SJCRH30 (cell line): ENCODE measurements at places on chromosomes 4 and X. TPM values are rescaled to one million over a fixed set of nuclear protein-coding genes. Genes with fewer than 3 reads are reported as not detected.
A peak's percentile ranks its signal among the peaks of the same experiment; 100 is the strongest.

The AREG gene
- not detected in 2 replicates for total RNA-seq

The CNOT6L gene
- 26.0 and 31.9 TPM in 2 replicates for total RNA-seq

The NUDT11 gene
- total RNA-seq: 33.7 and 35.8 TPM in 2 replicates

The TLR3 gene
- not detected in 2 replicates for total RNA-seq

The COX7B gene
- total RNA-seq: 541 and 548 TPM in 2 replicates

The USP27X gene
- 2.5 and 2.9 TPM in 2 replicates for total RNA-seq

The RAB33A gene
- 0.34 TPM in 1 of 2 replicates, not detected in the other for total RNA-seq

The PTTG2 gene
- not detected in 2 replicates for total RNA-seq

The GPC4 gene
- total RNA-seq: 7.6 and 7.9 TPM in 2 replicates

The ARHGEF6 gene
- 10.8 TPM in 2 replicates for total RNA-seq

The THAP9 gene
- total RNA-seq: 13.0 and 15.3 TPM in 2 replicates

The HPSE gene
- total RNA-seq: 0.53 and 0.71 TPM in 2 replicates

The PPP4R3C gene
- not detected in 2 replicates for total RNA-seq

The MXRA5 gene
- 49.6 and 52.0 TPM in 2 replicates for total RNA-seq

The LRPAP1 gene
- 107 and 109 TPM in 2 replicates for total RNA-seq

The XKRX gene
- 0.15 and 0.34 TPM in 2 replicates for total RNA-seq

The MAGEB2 gene
- 0.14 and 0.20 TPM in 2 replicates for total RNA-seq

The MAGEA11 gene
- total RNA-seq: not detected in 2 replicates

DNA sequence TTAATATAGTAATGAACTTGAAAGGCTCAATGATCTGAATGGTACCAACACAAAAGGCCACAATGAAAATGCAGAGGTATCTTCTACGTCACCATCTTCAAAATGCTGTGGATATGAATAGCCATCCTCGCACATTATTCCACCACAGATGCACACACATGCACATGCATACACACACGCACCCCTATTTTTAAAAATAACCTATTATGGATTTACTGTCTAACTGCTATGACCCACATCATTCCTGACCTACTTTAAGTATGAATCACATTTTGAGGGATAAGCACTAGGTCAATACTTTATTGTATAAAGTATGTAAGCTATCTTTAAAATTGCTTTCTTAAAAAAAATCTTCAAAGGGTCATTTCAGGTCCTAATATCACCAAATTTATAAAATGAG lies 24.4 kb upstream of the CORIN start:
- no peak for DNase-seq

- DNase-seq: no peak
Measured at GRCh38 chr4:158112611-158113010, 60.2 kb downstream of the GASK1B start.

- DNase-seq: no peak
Measured at GRCh38 chr4:173500841-173501591, 29.0 kb downstream of the HAND2 start.

DNA sequence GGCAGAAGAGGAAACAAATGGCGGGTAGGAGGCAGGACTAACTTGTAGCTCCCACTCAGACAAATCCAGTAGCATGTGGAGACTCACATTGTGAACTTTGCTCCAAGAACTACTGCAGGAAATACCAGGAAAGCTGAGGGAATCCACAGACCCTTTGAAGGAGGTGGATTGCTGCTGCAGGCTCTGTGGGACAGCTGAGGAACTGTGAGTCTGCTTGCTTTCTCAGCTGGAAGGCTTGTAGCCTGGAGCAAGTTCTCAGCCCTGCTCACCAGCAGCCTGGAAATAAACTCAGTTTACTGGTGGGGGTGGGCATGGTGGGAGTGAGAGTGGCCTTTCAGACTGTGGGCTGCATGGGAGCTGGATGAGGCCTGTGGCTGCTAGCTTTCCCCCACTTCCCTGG lies 16.0 kb downstream of the RTL3 start:
- no peak for DNase-seq

DNA sequence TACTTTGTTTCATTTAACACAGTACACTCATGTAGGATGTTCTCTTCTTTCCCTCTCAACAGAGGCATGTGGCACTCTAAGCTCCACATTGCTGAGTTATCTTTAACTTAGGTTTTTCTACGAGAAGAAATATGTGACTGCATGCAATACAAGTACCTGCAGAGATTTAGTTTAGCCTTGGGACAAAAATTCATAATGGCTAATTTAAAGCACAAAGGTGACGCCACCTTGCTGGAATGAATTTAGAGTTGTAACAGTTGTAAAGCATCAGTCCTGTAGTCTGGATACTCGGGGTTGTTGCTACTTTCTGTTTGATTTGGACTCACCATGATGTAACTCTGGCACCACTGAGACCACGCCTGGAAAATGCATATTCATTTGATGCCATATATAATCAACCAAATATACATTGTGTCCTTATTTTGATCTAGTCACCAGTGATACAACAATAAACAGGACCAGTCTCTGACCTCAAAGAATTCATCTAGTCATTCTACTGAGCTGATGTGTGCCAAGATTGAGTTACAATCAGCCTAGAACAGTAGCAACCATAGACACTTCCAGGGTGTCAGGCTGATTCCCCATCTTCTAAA lies 451.0 kb upstream of the ZFP42 start:
- no peak for DNase-seq

- DNase-seq: peak; percentile 62
Measured at GRCh38 chr4:57037982-57038604, 59.4 kb downstream of the POLR2B start.

GRCh38 chr4:72348701-72349100 lies 220.3 kb downstream of the ADAMTS3 start:
- DNase-seq: no peak

- peak; percentile 77 for DNase-seq
Measured at GRCh38 chr4:145609481-145610427, 9.4 kb upstream of the MMAA start.

DNA sequence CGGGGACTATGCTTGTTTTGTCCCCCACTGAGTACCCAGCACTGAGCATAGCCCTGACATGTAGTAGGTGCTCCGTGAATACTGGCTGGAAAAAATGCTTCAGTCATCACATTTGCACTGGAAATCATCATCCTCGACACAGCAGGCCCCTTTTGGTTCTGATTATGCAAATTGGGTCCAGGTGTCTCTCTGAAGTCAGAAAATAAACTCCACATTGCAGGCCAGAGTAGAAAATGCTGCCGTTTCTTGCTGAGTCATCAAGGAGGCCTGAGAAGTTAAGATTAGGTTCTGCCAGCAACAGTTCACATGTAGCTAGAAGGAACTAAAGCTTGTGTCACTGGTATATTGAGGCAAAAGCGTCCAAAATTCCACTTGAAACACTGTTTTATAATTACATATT lies 15.0 kb upstream of the STK32B start:
- no peak for DNase-seq

DNA sequence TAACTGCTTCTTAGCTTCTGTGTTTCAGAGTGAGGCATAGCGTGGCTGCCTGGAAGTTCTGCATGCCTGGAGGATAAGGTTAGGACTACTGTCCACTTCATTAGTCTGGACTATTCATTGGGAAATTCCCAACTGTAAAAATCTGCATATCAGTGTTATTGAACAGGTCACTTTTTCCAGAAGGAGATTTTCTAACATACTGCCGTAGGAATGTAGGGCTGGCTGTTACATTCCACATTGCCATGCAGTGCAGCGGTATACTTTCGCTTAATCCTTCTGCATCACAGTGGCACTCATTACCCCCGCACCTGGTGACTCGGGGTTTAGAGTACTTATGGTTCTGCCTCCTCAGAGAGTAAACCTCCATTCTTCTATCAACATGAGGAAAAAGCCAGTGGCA lies 104.6 kb downstream of the NPFFR2 start:
- DNase-seq: no peak

GRCh38 chrX:135494453-135494852 lies 26.0 kb upstream of the INTS6L start:
- DNase-seq: no peak

- DNase-seq: peak; percentile 52
Measured at GRCh38 chr4:108224611-108225053, 55.9 kb upstream of the LEF1 start.

DNA sequence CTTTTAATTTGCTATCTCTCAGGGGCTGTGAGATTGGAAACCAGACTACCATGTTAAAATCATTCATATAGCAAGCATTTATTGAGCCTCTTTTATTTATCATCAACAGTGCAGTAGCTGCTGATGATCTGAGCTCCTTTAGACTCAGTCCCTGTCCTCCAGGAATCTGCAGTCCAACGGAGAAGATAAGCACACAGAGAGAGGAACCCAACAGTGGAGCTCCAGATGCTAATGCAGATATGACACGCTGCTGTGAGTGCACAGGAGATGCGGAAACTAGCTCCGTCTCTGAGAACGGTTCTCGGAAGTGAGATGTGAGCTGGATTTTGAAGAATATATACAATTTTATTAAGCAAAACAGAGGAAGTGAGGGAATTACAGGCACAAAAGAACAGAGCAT lies 35.4 kb downstream of the DCHS2 start:
- no peak for DNase-seq

DNA sequence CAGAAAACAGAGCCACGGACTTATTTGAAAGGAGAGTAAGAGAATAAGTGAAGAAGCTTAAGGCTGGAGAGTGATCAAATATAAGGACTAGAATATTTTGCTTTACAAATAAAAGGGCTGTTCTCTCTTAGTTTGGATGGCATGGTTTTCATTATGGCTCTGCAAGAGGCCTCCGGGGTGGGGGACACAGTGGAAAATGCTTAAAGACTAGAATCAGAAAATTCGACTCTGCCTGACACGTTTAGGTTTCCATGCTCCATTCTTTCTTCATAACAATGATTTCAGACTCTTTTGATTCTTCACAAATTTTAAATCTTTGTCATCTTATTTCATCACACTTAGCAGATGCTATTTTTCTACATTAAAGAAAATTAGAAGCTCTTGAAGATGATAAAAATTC lies 632.4 kb upstream of the BOD1L1 start:
- DNase-seq: no peak

GRCh38 chr4:22719218-22719617 lies 26.5 kb downstream of the GBA3 start:
- no peak for DNase-seq

GRCh38 chrX:39242187-39242586 lies 440.9 kb downstream of the MID1IP1 start:
- DNase-seq: peak; percentile 68

GRCh38 chrX:122026665-122027064 lies 979.3 kb downstream of the GLUD2 start:
- no peak for DNase-seq

DNA sequence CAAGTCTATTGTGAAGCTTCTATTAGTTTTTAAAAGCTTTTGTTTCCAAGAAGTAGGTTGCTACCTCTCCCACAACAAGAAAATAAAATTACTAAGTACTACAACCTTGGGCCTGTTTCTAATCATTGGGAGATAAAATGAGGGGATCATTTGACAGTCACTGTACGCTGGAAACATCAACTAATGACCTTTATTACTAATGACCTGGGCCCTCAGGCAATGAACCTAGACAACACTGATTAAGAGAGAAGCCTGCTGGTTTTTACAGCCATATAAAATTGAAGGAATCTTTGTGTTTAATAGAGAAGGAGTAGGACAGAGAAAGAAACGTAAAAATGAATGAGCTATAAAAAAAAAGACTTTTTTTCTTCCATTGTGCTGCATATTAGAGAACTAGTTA lies 1000.9 kb downstream of the STPG2 start:
- no peak for DNase-seq

DNA sequence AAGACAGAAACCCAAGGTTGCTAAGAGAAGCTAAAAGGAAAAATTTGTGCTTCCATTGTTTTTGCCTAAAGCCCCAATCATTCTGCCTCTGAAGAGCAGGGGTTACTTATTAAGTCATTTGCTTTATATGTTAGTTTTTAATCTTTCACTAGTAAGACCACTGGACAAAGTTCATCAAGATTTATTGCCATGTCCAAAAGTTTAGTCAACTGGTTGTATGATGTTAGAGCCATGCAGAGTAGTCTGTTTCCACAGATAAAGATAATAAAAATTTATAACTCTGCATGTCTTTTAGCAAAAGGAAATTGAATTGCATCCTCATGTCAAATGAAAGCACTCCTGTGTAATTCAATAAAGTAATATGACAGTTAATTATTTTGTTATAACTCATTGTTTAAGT lies 75.8 kb upstream of the PRKG2 start:
- no peak for DNase-seq

GRCh38 chr4:8355306-8355705 lies 85.2 kb downstream of the ACOX3 start:
- no peak for DNase-seq

DNA sequence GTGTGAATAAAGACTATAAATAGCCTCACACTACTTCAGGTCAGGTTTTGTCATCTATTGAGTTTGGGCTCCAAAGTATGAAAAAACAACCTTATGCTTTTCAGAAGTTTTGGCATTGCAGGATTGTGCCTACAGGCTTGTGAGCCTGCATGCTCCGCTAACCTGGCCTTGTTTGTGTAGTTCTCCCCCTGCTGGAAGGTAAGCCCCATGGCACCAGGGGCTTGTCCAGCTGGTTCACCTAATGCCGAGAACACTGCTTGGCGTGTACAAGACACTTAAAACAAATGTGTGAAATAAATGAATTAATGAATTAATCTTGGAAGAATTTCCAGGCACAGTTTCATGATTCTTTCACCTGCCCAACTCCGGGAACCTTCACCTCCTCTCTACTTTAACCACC lies 1.8 kb upstream of the HSD17B10 start:
- DNase-seq: peak; percentile 45

- no peak for DNase-seq
Measured at GRCh38 chr4:33057736-33058135, 2337.6 kb downstream of the PCDH7 start.

GRCh38 chr4:77204621-77205020 lies 47.6 kb downstream of the CCNG2 start:
- no peak for DNase-seq

DNA sequence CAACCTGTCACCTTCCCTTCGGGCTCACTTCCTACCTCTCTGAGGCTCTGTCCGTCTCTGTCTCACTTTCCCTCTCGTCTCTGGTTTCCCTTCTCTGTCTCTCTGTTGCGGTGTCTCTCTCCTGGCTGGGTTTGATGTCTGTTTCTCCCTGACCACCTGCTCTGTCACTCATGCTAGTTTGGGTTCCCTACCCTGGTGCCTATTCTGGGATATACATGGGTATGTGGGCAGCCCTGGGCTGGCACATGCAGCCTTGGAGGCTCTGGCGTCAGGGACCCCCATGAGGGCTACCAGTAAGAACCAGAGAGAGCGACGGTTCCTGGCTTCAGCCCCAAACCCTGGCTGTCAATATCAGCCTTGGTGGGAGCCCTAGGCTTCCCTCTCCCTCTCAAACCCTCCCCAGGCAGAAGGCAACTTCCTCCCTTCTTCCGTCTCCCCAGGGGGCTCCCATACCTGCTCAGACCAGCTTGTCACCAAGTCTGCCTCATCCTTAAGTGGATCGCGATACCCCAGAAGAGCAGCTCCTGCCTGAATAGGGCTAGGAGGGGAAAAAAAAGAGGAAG lies 314 bp downstream of the DNASE1L1 start:
- peak; percentile 62 for DNase-seq

DNA sequence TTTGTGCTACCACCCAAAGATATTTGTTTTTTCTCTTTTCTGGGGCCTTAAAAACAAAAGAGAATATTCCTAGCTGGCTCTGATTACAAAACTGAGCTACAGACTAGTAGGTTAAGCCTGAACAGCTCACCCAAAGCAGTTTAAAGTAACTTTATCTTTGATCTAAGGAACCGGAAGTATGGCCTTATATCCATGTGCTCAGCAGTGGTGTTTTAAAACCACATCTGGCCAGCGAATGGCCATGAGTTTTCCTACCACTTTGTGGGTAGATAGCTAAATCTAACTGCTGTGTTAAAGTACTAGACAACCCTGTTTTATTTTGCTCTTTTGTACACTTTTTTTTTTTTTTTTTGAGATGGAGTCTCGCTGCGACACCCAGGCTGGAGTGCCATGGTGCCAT lies 24.6 kb downstream of the ADGRG4 start:
- no peak for DNase-seq
